ENCODE measurements at places on chromosomes 11 and 22.

- peak; percentile 78 for DNase-seq
Measured at GRCh38 chr11:17314232-17314547, 37.4 kb upstream of the NCR3LG1 start.

- no peak for DNase-seq
Measured at GRCh38 chr11:117583063-117583801, 213.8 kb downstream of the DSCAML1 start.

DNA sequence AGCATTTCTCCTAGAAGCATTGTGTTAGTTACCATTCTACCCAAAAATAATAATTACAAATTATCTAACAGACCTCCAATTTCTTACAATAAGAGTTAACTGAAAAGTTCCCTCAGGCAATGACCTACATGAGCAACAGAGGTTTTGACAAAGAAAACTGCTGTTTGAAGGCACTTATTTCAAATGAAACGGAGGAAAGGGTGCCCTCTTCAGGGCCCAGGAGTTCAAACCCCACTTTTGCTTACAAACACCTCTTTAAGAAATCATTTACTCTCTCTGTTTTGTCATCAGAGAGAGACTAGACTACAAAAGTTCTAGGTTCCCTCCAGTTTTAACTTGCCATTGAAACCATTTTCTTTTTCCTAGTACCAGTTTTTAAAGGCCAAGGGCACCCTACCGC, 56.7 kb downstream of the AMBRA1 start:
- DNase-seq = peak; percentile 21

DNA sequence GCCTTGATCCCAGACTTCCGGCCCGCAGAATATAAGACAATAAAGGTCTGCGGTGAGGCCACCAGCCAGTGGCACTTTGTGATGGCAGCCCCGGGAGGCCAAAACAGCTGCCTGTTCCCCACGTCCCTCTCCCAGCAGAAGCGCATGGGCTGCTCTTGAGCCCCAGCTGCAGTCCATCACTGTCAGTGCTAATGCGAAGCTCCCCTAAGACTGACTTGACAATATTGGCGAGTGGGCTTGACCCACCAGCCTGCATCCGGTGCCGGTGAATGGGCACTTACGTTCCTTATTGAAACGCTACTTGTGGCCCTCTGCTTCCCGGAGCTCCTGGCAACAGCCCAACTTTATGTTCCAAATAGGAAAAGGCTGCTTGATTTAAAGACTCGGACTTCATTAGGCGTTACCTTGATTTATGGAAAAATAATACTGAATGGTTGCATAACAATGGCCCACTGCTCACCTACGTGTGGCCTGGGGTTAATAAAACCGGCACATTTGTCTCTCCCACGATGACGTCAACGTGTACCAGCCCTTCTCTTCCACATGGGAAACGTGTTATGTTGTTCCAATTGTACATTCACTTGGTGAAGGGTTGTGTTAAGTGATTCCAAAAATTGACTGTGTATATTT, 93.4 kb upstream of the SEPTIN5 start:
- DNase-seq = no peak

DNA sequence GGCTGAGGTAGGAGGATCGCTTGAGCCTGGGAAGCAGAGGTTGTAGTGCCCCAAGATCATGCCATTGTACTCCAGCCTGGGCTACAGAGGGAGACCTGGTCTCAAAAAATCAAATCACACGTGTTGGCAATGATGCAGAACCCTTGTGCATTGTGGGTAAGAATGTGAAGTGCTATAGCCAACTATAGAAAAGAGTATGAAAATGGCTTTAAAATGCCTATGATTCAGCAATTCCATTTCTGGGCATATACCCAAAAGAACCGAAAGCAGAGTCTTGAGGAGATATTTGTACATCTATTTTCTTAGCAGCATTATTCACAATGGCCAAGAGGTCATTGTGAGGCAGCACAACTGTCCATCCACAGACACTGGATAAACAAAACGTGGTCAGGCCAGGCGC, 2.6 kb upstream of the FADS3 start:
- DNase-seq = peak; percentile 89

GRCh38 chr22:30373331-30374325, 13.6 kb downstream of the RNF215 start:
- DNase-seq = no peak

GRCh38 chr11:105986554-105986953, 35.5 kb downstream of the MSANTD4 start:
- no peak for DNase-seq

GRCh38 chr22:30422481-30423300, 2.9 kb upstream of the MTFP1 start:
- peak; percentile 89 for DNase-seq

- no peak for DNase-seq
Measured at GRCh38 chr11:71399341-71399740, 48.9 kb downstream of the DHCR7 start.

DNA sequence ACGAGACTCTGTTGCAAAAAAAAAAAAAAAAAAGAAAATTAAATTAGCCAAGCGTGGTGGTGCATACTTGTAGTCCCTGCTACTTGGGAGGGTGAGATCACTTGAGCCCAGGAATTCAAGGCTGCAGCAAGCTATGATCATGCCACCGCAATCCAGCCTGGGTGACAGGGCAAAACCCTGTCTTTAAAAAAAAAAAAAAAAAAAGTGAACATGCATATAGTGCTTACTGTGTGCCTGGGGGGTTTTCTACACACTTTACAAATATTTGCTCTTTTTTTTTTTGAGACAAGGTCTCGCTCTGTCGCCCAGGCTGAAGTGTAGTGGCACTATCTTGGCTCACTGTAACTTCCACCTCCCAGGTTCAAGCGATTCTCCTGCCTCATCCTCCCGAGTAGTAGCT, 12.9 kb downstream of the TPST2 start:
- DNase-seq = no peak

- DNase-seq = peak; percentile 72
Measured at GRCh38 chr11:10730151-10730550, 20.9 kb upstream of the CTR9 start.

DNA sequence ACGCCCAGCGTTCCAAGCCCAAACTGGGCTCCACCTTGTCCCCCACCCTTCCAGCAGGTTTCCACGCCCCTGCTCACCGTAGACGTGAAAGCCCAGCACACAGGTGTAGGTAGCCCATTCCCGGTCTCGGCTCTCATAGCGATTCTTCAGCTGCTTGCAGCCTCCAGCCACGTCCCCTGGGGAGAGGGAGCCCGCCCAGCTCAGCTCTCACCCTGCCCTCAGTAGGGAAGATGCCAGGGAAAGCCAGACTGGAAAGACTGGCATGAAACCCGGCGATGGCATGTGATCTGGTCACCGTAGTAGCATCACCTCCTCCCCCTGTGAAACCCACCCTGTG, 1.4 kb upstream of the MTA2 start:
- no peak for DNase-seq

GRCh38 chr11:74717221-74717969, 13.8 kb downstream of the CHRDL2 start:
- peak; percentile 49 for DNase-seq

- DNase-seq = no peak
Measured at GRCh38 chr22:24833881-24834495, 28.0 kb downstream of the SGSM1 start.

DNA sequence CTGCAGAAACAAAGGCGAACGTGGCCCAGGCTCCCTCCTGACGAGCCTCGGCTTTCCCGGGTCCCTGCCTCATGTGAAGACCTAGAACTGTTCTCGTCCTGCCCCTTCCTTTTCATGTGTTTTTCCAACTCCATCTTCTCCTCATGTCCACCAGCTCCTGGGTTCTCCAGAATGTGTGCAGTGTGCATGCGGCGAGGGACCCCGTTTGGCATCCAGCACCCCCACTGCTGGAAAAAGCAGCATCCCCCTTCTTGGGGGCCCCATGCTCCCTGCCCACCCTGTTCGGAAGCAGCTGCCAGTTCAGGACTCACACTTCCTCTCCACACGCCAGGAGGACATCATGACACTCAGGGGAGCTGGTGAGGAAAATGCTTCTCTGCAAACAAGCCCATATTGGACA, 313.5 kb downstream of the BRD1 start:
- DNase-seq = no peak

GRCh38 chr11:17573526-17573925, 26.5 kb downstream of the OTOG start:
- no peak for DNase-seq

- DNase-seq = no peak
Measured at GRCh38 chr11:26687351-26687750, 34.5 kb downstream of the SLC5A12 start.

DNA sequence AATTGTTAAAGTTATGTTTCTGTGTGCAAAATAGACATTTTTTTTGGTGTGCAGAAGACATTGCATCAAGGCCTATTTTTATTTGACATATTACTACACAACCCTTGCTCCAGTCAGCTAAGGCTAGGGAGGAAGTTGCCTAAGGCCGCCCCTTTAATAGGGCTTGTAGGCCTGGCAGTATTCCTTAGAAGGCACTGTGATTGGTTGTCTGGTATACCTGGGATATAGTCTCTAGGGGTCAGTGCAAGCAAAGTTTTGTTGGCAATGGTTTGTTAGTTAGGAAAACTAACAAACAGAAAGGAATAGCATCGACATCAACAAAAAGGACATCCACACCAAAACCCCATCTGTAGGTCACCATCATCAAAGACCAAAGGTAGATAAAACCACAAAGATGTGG, 16.9 kb downstream of the CCDC15 start:
- DNase-seq = peak; percentile 26

DNA sequence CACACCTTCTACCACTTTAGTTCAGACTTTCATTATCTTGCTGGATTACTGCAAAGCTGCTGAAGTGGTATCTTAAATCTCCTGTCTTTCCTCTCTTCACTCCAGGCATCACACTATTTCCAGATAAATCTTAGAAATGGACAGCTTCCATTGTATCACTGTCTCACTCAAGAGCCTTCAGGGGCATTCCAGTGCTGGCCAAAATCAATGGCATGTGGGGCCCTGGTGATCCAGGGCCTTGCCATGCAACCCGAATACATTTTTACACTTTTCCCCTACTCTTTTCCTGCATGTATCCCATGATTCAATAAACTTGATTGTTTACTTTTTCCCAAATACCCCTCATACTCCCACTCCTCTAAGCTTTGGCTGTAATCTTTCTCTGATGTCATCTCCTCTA, 39.4 kb upstream of the DEUP1 start:
- no peak for DNase-seq

GRCh38 chr11:44923115-44923514, 27.6 kb downstream of the TP53I11 start:
- no peak for DNase-seq

- no peak for DNase-seq
Measured at GRCh38 chr22:49196046-49196511, 631.6 kb downstream of the BRD1 start.

DNA sequence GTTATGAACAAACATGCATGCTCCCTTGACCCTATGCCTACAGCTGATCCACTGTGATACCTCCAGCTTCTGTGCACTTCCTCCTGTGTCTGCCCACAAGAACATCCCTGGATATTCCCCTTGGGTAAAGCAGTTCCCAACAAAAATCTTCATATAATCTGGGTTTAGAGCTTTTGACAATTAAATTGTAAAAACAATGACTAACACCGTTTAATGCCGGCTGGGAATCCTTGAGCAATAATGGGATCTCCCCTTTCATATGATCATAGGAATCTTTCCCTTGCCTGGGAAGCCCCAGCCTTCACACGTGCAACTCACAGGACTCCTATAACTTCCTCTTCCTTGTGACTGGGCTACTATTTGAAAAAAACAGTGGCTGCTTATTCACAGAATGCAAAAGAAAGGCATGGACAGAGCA, 6.3 kb upstream of the ZC3H12C start:
- DNase-seq = peak; percentile 72

DNA sequence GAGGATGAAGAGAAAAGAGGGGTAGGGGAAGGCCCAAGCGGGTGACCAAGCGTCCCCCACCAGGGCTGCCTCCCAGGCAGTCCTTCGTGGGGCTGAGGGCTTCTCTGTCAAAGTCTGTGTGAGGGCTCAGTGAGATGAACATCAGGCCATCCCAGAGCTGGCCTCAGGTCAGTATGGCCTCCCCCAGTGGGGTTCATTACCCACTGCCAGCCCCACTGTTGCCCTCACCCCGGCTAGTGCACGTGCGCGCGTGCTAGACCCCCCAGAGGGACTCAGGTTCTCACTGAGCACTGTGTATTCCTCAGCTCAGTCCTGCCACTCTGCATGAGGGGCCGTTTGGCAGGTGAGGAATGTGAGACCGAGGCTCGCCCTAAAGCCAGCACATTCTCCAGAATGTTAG, 3.3 kb downstream of the KDELR3 start:
- DNase-seq = no peak
